ENCODE measurements at places on chromosomes 3 and 15.

GRCh38 chr3:5023777-5024346, 44.6 kb downstream of the BHLHE40 start:
- no peak for DNase-seq

- DNase-seq: no peak
These were observed 143.1 kb upstream of the CHRNA7 start for GRCh38 chr15:31887246-31887645.

GRCh38 chr15:38401701-38402100, 52.2 kb upstream of the FAM98B start:
- peak; percentile 32 for DNase-seq

GRCh38 chr3:123432832-123433523, 15.9 kb downstream of the ADCY5 start:
- DNase-seq: no peak

- DNase-seq: peak; percentile 14
These were observed 2.1 kb downstream of the TLE3 start for GRCh38 chr15:70095408-70096214.

GRCh38 chr3:69250014-69250413, 127.6 kb upstream of the LMOD3 start:
- peak; percentile 43 for DNase-seq

DNA sequence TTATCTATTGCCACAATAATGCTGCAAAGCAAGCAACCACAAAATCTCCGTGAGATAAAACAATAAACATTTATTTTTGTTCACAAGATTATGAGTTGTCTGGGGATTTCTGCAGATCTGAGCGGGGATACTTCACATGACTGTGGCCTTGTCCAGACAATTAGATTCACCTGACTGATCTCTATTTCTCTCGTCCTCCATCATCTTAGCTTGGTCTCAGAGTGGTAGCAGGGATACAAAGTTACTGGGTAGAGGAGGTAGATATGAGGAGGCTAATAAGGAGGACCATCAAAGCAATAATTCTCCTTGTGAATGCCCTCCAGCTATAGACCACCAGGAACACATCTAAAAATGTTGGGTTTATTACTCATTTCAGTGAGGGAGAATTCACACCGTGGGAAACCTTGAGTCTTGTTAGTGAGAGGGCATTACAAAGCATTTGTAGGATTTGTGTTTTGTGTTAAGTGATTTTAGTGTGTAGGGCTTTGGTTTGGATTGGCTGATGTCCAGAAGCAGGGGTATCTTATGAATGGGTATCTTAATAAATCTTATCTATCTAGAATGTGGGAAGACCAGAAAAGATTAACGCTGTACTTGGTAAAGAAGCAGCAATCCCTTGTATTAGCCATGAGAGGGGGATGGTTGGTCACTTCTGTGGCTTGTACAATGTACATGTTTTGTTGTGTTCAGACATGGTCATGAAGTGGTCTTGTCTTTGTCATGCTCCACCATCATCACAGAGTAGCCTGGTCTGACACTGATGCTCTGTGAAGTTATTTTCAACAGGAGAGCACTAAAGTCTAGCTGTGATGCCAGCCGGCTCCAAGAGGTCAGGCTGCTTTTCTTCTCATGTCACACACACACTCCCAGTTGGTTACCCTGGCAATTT, 287.6 kb upstream of the STT3B start:
- DNase-seq: no peak

GRCh38 chr15:95793231-95793630, 537.3 kb upstream of the NR2F2 start:
- peak; percentile 8 for DNase-seq

GRCh38 chr3:18744472-18744871, 319.3 kb upstream of the SATB1 start:
- DNase-seq: no peak

DNA sequence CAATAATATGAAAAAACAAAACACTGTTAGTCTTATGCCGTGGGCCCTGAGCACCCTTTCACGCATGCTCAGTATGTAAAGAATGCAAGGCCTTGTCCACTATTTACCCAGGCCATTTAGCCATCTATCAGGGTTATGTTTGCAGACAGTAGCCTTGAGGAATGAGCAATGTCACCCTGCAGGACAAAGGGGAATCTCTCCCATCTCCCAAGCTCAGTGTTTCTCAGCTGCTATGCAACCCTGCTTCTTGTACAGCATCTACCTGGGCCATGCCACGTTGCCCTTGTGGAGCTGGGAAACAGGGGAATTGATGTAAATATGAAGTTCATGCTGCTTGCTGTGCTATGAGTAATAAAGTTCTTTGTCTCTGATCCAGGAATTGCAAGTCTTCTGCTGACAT, 51.5 kb upstream of the SLCO2A1 start:
- DNase-seq: no peak

GRCh38 chr3:107522510-107523288, at the start of gene BBX:
Gene BBX, plus strand, starts transcription at chr3:107522962. Its CDS starts 187,499 bp downstream, at chr3:107710461.
- peak; percentile 96 for DNase-seq

- peak; percentile 22 for DNase-seq
These were observed 217.8 kb downstream of the CHST2 start for GRCh38 chr3:143337387-143337786.

GRCh38 chr3:127217596-127218453, 24.9 kb downstream of the PRR23E start:
- DNase-seq: no peak

GRCh38 chr3:195087328-195087727, 183.6 kb downstream of the XXYLT1 start:
- DNase-seq: no peak

Measured in fibroblast of upper back skin (primary cell).